Placental pericyte (primary cell): ENCODE measurements at places on chromosomes 12 and 14. TPM values are rescaled to one million over a fixed set of nuclear protein-coding genes. Genes with fewer than 3 reads are reported as not detected.

Gene SYT1
- 1.3 and 5.2 TPM in 2 replicates for total RNA-seq

Gene NCAPD2
- 23.4 and 117 TPM in 2 replicates for total RNA-seq

Gene TAS2R19
- 4.9 and 8.5 TPM in 2 replicates for total RNA-seq

Gene ABCD4
- 33.2 and 33.7 TPM in 2 replicates for total RNA-seq

Gene KRT79
- total RNA-seq = 0.72 TPM in 1 of 2 replicates, not detected in the other

Gene TTC9
- total RNA-seq = under 0.01 TPM in 1 of 2 replicates, not detected in the other

Gene PIANP
- not detected in 2 replicates for total RNA-seq

Gene SSTR1
- 10.3 and 11.0 TPM in 2 replicates for total RNA-seq

Gene C14orf132
- 11.2 and 17.0 TPM in 2 replicates for total RNA-seq

Gene CLEC1A
- not detected in 2 replicates for total RNA-seq

Gene TGM1
- total RNA-seq = 1.5 and 3.4 TPM in 2 replicates

Gene HSP90B1
- 347 and 2,219 TPM in 2 replicates for total RNA-seq

Gene SLC10A1
- total RNA-seq = not detected in 2 replicates

Gene SYNDIG1L
- total RNA-seq = not detected in 2 replicates

Gene SPIC
- total RNA-seq = not detected in 2 replicates

Gene LALBA
- total RNA-seq = not detected in 2 replicates

Gene GPRC5A
- 17.9 and 50.1 TPM in 2 replicates for total RNA-seq

Gene RIPK3
- not detected in 2 replicates for total RNA-seq

Gene SMOC1
- total RNA-seq = not detected in 2 replicates

Gene BMP4
- total RNA-seq = 18.9 and 29.1 TPM in 2 replicates

Gene PTPN21
- 11.6 and 14.5 TPM in 2 replicates for total RNA-seq

Gene SIX1
- 0.57 TPM in 1 of 2 replicates, not detected in the other for total RNA-seq

Gene NUP107
- 25.4 and 75.3 TPM in 2 replicates for total RNA-seq

Gene AQP2
- total RNA-seq = not detected in 2 replicates

Gene PLEKHD1
- under 0.01 TPM in 1 of 2 replicates, not detected in the other for total RNA-seq

Gene SLC24A4
- not detected in 2 replicates for total RNA-seq

Gene GUCY2C
- not detected in 2 replicates for total RNA-seq

Gene SLC25A47
- total RNA-seq = not detected in 2 replicates

Gene OR2AP1
- total RNA-seq = not detected in 2 replicates

Gene LMNTD1
- total RNA-seq = not detected in 2 replicates

Gene PPP1R1A
- not detected in 2 replicates for total RNA-seq

Gene EP400
- total RNA-seq = 21.6 and 23.4 TPM in 2 replicates

Gene CLEC9A
- total RNA-seq = not detected in 2 replicates

Gene CD9
- total RNA-seq = 102 and 284 TPM in 2 replicates

Gene FOXG1
- total RNA-seq = under 0.01 TPM in 2 replicates

Gene BDKRB1
- 46.7 and 47.5 TPM in 2 replicates for total RNA-seq
